ENCODE measurements at places on chromosomes 3 and 15.

- DNase-seq: no peak
Observed at GRCh38 chr3:71370467-71370866, 213.1 kb downstream of the FOXP1 start.

DNA sequence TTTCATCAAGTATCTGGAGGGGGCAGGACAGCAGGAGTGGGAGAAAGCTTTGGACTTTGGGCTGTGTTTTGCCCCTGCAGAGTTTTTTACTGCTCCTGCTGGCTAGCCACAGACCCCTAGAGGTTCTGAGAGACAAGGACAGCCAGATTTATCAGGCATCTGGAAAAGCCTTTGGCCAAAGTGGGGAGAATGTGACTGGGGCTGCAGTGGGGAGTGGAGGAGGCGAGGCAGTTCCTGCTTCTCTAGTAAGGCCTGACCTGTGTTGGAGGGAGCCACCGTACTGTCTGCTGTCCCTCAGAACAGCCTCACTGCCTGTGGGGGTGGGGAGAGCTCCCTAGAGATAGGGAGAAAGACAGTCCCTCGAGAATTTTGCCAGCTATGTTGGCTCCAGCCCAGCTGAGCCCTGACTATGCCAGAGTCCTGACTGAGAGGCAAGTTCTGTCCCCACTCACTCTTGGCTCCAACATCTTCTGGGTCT, 2.2 kb downstream of the ALPK3 start:
- no peak for DNase-seq

- no peak for DNase-seq
Observed at GRCh38 chr3:89107461-89108290, at the start of gene EPHA3. Gene EPHA3 (plus strand): TSS chr3:89107621. CDS start chr3:89107749, 128 bp downstream.

GRCh38 chr15:29682781-29683180, 139.5 kb downstream of the TJP1 start:
- no peak for DNase-seq

- DNase-seq: no peak
Observed at GRCh38 chr3:122927726-122928125, 99.8 kb downstream of the SEMA5B start.

DNA sequence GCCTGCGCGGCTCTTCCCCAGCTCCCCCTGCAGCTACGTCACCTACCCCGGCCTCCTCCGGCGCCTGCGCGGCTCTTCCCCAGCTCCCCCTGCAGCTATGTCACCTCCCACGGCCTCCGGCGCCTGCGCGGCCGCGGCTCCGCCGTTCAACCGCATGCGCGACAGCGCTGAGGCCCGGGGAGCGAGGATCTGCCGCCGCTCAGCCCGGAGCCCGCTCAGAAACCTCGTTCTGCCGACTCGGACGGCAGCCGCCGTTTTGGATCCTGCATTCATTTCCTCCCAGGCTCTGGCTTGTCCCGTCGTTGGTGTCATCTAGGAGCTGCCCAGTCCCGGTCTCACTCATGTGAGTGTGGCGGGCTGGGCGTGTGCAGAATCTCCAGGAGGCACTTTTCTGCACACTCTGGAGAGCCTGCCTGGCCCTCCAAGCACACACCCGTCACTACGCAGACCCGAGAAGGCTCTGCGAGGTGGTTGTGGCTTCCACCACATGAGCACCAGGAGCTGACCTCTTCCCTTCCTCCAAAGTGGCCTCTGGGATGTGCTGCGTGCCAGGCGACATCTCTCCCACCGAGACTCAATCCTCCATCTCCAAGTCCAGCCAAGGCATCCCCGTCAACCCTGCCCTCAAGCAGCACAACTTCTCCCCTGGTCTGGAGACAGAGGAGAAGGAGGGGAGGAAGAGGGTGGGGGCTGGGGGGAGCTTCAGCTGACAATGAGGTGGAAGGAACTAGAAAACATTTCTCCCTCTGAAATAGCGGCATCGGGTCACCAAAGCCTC, 165.3 kb downstream of the CHSY1 start:
- no peak for DNase-seq

- no peak for DNase-seq
Observed at GRCh38 chr3:197957790-197958133, 2.3 kb upstream of the LMLN start.

DNA sequence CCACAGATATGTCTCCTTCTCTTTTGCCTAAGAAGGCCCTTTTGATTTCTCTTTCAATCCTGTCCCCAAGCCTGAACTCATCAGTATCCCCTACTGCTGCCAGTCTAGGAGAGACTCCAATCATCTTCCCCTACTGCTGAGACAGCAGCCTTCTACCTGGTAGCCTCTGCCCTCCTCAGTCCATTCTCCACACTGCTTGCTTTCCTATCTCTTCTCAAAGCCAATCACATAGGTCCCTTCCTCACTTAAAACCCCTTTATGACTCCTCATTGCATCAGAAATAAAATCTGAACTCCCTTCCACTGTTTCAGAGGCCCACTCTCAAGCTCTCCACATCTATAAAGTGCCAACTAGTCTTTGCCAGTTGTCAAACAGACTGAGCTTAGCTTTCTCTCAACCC, 1081.8 kb upstream of the CFAP20DC start:
- DNase-seq: no peak

DNA sequence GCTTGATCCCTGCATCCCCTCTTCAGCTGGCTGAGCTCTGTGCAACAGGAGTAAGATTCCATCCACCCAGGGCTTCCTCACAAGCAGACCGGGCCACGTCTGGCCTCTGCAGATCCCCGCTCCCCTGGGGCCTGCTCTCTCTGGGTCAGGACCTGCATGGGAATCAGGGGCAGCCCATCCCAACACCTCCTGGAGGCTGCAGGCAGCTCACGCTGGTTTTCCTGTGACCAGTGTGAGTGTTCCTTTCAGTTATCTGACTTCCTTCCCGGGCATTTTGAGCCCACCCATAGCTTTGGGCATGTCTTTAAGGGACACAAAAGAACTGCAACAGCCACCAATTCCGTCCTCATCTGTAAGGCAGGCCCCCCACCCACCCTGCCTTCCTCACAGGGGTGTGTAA, 16.3 kb downstream of the NUP210 start:
- DNase-seq: no peak

DNA sequence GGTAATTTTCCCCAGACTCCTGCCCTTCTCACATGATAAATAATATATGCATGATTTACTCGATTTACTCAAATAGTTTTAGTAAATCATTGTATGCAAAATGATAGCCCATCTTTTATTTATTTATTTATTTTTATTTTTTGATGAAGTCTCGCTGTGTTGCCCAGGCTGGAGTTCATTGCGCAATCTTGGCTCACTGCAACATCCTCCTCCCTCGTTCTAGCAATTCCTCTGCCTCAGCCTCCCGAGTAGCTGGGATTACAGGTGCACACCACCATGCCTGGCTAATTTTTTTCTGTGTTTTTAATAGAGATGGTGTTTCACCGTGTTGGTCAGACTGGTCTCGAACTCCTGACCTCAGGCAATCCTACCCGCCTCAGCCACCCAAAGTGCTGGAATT, 343.8 kb upstream of the PLSCR5 start:
- DNase-seq: no peak

DNA sequence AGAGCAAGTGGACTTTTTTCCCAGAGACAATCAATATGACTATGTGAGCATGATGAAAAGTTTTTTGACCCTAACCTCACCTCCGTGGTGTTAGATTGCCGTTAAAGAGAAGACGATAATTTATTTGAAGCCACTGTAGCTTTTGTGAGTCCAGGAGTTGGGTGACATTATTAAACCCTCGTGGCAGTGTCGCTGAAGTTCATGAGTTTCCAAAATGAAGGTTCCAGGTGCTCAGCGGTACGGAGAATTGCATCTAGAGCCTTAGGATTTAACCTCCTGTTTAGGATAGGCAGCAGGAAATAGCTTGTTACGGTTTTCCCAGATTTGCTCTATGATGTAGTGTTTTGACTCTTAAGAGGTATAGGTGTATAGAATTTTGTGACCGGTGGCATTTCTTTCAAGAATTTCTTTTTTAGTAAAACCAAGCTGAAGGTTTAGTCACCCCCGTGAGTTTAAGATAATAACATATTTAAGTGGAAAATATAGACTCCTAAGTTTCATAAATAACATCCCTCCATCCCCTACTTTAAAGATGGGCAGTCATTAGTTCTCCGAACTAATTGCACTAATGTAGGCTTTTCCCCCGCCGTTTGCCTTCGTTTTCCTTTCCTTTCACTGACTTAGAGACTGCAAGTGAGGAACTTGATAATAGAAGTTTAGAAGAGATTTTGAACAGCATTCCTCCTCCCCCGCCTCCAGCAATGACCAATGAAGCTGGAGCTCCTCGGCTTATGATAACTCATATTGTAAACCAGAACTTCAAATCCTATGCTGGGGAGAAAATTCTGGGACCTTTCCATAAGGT, 2.0 kb downstream of the SMC4 start:
- DNase-seq: no peak

DNA sequence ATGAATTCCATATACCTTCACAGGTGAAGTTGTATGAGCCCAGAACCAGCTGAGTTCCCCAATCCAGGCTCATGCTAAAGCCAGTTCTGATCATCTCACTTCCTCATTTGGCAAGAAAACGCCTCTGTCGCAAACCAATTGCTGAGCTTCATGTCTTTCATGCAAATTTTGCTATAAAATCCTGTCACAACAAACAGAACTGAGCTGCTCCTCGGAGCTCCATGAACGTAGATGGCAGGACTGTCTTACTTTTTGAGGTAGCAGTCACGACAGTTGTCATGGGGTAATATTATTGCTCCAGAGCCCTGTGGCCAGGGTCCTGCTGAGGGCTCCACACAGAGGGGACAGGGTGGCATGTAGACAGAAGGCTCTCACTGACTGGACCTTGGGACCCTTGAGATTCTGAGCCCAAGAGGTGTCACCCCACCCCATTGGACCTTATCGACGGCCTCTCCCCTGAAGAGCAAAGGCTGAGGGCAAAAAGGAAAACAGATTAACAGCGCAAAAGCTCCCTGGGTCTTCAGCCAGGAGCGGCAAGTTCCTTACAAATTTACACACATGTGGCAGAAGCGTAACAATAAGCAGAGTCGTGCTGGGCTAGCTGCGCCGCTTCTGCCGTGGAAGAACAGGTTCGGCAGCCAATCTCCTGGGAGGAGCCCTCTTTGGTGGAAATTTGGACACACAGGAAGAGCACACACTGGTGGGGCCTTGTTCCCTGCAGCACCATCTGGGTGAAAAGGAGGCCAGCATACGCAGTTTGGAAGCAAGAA, 249.2 kb downstream of the OPA1 start:
- no peak for DNase-seq

GRCh38 chr3:47634996-47635395, 56.3 kb upstream of the CSPG5 start:
- no peak for DNase-seq

DNA sequence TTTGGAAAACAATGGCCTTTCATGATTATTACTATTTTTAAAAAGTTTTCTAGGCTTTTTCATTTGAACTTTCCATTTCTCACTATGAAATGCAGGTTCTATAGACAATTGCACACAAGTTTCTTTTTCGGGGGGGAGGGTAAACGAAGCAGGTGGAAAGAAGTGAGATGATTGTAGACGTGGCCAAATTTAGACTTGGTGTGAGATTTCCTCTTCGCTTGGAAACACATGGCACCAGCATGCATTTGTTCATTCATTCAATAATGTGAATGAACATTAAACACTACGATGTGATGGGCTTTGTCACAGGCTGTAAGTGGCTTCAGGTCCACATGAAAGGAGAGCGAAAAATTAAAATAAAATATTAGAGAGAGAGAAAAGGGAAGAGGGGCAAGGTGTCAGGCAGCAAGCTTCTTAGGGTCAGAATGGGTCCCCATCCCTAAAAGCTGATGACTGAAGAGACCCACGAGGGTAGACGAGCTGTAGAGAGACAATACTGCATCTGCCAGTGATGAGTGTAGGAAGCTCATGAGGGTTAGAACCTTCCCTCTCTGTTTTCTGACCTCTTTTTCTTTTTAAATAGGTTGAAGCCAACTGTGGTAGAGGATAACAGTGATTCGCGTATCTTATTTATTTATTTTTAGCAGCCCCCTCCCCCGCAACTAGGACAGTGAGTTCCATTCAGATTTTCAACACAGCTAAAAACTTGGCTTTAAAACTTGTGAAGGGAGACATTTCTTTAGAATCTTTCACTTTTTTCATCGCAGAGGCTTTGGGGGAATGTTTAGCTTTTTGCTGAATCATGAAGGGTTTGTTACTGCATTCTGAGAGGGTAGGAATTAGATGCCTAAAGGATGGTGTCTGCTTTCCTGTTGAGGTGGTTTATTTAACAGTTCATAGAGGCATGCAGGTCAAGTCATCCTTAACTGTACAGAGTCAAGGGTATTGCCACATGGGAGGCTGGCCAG, 36.2 kb downstream of the GAP43 start:
- DNase-seq: no peak

DNA sequence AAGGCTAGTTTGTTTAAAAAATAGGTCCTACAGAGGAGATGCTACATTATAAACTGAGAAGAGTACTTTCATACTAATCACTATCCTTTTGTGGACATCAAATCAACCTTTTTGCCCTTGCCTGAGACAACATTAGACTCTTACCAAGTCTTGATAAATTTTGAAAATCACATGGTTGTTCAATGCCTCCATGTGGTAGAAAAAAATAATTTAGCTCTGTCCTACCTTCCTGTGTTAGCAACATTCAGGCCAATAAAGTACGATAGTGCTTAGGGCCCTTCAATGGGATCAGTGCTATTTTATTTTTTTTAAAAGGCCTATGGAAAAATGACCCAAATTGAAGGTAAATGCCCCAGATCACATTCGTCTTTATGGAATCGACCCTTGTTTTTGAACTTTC, 5.0 kb upstream of the UBE2E1 start:
- no peak for DNase-seq

DNA sequence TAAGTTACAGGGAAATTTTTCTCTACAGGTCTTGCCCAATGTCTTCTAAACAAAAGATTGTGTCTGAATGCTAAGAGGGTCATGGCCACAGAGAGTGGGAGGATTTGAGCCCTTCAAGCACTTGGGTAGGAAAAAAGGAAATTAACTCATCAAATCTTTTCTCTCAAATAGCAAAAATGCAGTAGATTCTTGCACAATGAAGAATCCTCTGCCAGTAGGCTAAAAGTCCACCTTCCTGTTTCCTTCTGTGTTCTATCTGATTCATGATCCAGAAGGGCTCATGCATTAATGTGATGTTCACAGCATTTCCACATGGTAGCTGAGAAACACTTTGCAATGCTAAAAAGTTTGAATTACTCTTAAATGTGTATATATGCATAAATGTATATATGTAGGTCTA, 177.1 kb downstream of the CD47 start:
- DNase-seq: no peak

DNA sequence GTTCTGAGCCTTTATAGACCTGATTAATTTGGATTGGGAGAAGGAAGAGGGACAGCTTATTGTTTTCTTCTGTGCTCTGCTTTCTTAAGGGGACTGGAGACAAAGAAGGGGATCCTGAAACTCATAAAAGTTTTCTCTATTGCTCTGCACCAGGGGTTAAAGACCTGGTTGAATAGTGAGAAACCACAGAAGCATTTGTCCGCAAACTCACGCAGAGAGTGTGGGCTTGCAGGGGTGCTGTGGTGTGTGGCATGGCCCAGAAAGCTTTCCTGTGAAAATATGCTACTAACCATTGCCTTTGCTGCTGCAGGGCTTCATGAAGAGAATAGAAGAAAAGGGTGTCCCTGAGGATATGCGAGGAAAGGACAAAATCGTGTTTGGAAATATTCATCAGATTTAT, 73.1 kb upstream of the UMPS start:
- no peak for DNase-seq

- no peak for DNase-seq
Observed at GRCh38 chr3:188486952-188487351, 333.0 kb downstream of the LPP start.

- no peak for DNase-seq
Observed at GRCh38 chr3:4981294-4981664, 2.0 kb downstream of the BHLHE40 start.

Measured in omental fat pad (tissue), 4 donors.